Skin of body (tissue), 3 donors: ENCODE measurements at places on chromosomes 13 and 19. TPM values are rescaled to one million over a fixed set of nuclear protein-coding genes. Genes with fewer than 3 reads are reported as not detected.

Gene GPC6
- total RNA-seq: 10.9 TPM

Gene FFAR2
- total RNA-seq: 0.99 TPM

Gene SMIM44
- total RNA-seq: not detected

Gene ZNF550
- total RNA-seq: 14.2 TPM

Gene ZNF132
- 3.6 TPM for total RNA-seq

Gene PSG2
- total RNA-seq: not detected
